ENCODE measurements at places on chromosomes 4 and X.

DNA sequence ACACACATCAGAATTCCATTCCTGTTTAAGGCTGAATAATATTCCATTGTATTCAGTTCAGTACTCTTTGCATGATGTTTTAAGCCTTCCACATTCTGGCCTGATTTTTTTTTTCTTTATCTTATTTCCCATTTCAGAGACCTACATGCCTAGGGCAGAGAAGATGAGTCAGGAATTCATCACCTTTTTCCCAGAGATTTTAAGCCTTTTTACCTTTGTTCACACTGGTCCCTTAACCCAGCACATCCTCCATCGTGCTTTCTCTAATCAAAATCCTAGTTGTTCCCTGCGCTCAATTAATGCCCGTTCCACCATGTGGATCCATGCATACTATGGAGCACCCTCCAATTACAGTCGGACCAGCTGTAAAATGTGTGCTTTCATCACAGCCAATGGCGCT, 245.1 kb downstream of the DHX15 start:
- no peak for DNase-seq

DNA sequence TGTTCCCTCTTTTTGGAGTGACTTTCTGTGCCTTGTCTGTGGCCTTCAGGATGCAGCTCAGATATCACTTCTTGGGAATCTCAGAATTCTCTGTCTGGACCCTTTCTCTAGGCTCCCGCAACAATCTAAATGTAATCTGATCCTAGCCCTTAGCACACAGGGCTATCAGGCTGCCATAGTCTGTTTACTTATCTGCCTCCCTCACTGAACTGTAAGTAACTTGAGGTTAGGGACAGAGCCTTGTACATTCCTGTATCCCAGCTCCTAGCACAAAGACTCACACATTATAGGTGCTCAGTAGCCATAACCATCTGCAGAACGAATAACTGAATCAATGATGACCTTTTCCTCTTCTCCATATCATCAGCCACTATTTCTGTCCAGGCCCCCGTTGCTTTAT, 69.5 kb downstream of the RTL9 start:
- DNase-seq, result no peak

DNA sequence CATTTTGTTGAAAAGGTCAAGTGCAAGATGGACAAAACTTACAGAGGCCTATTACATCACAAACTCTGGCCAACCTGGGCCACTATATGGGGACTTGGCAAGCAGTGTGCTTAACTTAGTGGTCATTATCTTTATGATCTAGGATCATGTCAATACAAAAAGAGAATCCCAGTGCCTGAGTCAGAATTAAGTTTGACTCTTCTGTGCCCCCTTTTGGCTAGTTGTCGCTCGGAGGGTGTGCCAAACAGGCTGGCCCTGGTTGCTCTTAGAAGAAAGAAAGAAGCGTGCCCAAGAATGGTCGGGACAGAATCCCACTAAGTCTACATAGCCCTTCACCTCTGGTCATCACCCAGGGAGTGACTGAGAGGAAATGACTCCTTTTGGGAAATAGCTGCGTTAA, 100.1 kb downstream of the EIF4E start:
- DNase-seq, result no peak

DNA sequence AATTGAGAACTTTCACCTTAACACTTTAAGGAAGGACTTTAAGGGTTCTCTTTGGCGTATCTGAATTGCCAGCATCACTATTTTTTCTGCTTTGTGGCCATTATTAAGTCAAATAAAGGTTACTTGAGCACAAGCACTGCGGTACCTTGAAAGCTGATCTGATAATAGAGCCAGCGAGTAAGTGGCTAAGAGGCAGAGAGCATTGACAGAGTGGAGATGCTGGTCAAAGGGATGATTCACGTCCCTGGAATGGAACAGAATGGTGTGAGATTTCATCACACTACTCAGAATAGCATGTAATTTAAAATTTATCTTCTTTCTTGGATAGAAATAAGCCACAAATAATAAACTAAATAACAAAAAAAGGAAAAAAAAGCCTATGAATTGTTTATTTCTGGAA, 57.1 kb upstream of the NPFFR2 start:
- no peak for DNase-seq

DNA sequence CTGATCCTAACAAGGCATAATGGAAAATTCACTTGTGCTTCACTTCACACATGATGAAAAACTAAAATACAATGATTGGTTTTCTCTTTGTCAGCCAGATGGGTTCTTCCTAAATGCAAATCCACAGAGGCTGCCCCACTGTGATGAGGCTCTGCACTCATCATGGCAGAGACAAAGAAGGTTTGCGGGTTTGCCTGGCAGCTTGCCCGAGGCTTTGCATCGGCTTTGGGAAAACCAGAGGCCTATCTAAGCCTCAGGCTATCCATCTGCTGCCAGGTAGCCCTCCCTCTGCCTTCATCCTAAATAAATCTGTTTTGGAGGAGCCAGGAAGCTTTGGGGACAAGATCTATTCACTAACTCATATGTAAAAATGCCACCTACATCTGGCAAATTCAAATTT, 244.2 kb downstream of the PACRGL start:
- DNase-seq, result no peak

GRCh38 chr4:151409470-151410313, 716 bp downstream of the FHIP1A start:
- DNase-seq, result no peak

DNA sequence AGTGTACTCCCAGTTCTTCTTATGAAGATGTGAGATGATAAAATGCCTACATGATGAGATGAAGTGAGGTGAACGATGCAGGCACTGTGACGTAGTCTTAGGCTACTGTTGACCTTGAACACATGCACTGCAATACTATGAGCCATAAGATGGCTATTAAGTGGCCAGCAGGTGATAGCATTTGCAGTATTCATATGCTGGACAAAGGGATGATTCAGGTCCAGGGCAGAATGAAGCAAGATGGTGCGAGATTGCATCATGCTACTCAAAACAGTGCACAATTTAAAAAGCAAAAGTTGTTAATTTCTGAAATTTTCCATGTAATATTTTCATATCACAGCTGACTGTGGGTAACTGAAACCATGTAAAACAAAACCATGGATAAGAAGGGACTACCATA, 781.4 kb downstream of the PCDH18 start:
- DNase-seq, result no peak

DNA sequence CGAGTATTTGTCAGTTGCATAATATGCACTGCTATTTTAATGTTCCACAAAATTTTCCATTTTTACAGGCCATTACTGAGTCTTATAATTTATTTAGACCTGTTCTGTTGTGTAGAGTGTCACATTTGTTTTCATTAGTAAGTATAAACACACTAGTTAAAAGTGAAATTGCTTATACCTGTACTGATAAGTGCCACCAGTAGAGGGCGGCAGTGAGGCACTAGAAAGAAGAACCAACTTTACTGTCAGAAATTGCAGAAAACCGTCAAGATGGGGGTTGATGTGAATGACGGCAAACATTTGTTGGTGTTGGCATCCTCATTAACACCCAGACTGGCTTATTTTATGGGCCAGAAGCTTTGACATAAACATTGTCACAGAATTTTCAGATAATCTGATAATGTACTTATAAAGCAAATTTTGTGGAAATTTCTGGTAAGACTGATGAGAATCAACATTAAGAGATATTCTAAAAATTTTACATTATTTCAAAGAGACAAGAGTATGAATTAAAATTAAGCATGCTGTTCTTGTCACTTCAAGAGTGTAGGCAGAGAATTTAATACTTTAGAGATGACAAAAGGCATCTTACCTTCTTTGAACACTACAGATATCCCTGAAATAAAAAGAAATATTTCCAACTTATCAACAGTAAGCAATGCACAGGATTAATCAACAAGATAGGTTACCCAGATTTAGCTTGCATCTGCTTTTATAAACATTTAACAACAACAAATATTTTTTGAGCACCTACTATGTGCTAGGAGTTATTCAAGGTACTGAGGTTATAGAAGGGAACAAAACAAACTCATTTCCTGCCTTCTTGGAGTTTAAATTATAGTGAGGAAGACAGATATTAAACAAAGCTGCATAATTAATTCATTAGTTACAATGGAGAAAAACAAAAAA, 24.9 kb downstream of the ALPK1 start:
- DNase-seq, result peak; percentile 61

GRCh38 chrX:16433021-16433420, 216.9 kb upstream of the S100G start:
- DNase-seq, result no peak

DNA sequence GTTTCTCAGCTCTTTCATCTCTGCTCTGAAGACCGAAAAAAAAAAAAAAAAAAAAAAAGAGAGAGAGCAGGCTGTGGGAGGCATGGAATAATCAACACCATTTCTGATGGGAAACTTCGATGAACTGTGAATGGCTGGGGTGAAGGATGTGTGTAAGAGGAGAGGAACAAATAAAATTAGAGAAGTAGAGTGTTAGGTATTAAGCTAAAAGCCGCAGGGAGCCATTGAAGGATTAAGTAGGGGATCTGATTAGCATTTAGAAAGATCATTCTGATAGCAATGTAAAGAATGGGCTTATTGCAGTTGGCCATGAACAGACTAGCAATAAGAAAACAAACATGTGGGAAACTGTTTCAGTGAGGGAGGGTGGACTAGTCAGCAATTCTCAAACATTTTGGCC, 33.6 kb upstream of the JADE1 start:
- DNase-seq, result no peak

GRCh38 chr4:47373709-47374108, 89.8 kb downstream of the COMMD8 start:
- no peak for DNase-seq

DNA sequence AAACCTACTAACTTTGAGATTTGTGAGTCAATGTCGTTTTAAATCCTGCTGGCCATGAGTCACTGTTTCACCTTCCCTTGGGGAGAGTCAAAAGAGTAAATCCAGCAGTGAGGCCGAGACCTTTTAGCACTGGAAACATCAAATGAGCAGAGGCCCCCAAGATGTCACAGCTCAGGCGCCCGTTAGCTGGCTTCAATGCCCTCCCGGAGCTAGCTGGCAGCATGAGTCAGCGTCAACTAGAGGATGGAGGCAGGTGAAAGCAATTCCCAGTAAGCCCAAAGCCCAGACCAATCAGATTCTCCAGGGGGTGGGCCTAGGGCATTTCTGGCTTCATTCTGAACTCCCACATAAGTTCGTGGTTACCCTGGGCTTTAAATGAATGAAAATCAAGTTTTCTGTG, 170.9 kb downstream of the CLCN4 start:
- no peak for DNase-seq

GRCh38 chr4:102826890-102827673, at the start of gene UBE2D3:
Gene UBE2D3 (minus strand): TSS chr4:102827551. CDS start chr4:102826508, 1,043 bp downstream.
- peak; percentile 86 for DNase-seq

DNA sequence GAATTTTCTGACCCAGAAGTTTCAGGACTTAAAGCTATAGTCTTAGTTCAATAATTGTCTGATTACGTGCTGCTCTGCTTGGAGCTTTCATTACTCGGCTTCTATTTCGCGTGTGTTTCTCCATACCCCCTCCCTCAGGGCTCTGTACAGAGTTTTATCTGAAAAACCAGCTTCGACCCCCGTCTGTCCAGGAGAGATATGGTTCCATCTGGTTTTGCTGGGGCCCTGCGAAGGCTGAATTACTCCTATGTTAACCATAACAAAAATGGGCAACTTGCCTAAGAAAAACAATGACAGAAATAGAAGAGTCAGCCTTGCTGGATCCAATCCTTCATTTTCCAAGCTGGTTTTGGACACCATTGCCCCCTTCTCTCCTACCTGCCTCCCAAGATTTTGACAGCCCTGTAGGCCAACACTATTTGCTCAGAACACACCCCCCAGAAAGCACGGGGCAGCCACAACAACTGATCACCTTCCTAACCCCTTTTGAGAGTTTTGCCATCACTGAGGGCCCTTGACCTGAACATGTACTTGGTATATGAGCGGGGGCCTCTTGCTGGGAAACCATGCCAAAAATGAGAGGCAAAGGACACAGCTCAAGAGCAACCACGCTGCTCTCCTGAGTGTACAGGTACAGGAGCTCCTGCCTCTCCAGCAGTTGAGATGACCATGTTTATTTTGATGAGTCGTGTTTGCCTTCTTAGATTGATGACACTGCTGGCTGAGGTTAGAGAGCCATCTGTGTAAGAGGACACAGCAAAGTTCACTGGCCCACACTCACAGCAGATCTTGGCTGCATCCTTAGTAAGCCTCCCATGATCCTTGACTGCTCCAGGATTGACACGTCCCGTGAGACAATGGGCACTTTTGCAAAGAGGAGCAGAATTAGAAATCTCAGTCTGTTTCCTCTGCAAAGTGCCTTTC, 36.2 kb upstream of the ATP6AP2 start:
- no peak for DNase-seq

- no peak for DNase-seq
Observed at GRCh38 chr4:83362492-83363329, 28.1 kb upstream of the HPSE start.

- no peak for DNase-seq
Observed at GRCh38 chr4:7773401-7774180, 166.1 kb downstream of the AFAP1 start.

GRCh38 chrX:108134724-108135123, 43.1 kb downstream of the ATG4A start:
- DNase-seq, result no peak

- no peak for DNase-seq
Observed at GRCh38 chrX:50161127-50161526, 39.7 kb downstream of the AKAP4 start.

GRCh38 chrX:132742246-132742645, 216.2 kb downstream of the HS6ST2 start:
- no peak for DNase-seq

- DNase-seq, result no peak
Observed at GRCh38 chr4:181517491-181517890, 725.7 kb upstream of the TENM3 start.

GRCh38 chr4:130306566-130306965, 1210.6 kb downstream of the C4orf33 start:
- DNase-seq, result no peak

- DNase-seq, result no peak
Observed at GRCh38 chrX:133384454-133384853, 30.8 kb downstream of the GPC4 start.

DNA sequence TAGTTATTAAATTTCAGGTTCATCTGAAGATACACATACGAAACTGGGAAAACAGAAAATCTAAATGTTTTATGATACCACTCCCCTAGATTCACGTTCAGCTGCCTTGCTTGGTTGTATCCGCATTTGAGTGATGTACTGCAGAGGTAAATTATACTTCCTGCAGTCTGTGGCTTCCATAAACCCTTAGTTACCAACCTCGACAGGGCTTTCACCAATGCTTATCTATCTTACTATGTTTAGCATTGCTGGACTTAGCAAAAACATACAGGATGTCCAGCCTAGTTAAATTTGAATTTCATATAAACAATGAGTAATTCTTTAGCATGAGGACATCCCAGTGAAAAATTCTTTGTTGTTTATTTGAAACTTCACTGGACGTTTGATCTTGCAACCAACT, 108.8 kb downstream of the TMA16 start:
- no peak for DNase-seq

- DNase-seq, result no peak
Observed at GRCh38 chr4:98778206-98778605, 119.8 kb upstream of the TSPAN5 start.
